ENCODE measurements at places on chromosomes 1 and 21.

- no peak for DNase-seq
Measured at GRCh38 chr1:39650431-39650830, 11.0 kb upstream of the HEYL start.

GRCh38 chr1:41711581-41711980 lies 207.1 kb downstream of the HIVEP3 start:
- DNase-seq, result no peak

- DNase-seq, result no peak
Measured at GRCh38 chr1:207848234-207848633, 62.7 kb downstream of the CD34 start.

DNA sequence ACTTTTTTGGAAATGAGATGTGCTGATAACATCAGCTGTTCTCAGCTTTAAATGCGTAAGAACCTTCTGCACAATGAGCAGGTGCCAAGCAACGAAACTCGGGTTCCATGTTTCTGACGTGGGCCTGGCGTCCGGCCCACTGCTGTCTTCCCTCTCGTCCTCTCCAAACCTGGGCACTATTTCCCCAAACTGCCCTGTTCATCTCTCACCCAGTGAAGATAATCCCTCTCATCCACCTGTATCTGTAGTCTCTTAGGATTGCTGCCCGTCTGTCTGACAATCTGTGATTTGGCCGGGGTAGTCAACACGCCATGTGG lies 50.1 kb upstream of the CNTN2 start:
- no peak for DNase-seq

- DNase-seq, result peak; percentile 53
Measured at GRCh38 chr1:109485001-109485400, 1.3 kb downstream of the ATXN7L2 start.

GRCh38 chr1:24973315-24973714 lies 43.2 kb upstream of the RUNX3 start:
- no peak for DNase-seq

DNA sequence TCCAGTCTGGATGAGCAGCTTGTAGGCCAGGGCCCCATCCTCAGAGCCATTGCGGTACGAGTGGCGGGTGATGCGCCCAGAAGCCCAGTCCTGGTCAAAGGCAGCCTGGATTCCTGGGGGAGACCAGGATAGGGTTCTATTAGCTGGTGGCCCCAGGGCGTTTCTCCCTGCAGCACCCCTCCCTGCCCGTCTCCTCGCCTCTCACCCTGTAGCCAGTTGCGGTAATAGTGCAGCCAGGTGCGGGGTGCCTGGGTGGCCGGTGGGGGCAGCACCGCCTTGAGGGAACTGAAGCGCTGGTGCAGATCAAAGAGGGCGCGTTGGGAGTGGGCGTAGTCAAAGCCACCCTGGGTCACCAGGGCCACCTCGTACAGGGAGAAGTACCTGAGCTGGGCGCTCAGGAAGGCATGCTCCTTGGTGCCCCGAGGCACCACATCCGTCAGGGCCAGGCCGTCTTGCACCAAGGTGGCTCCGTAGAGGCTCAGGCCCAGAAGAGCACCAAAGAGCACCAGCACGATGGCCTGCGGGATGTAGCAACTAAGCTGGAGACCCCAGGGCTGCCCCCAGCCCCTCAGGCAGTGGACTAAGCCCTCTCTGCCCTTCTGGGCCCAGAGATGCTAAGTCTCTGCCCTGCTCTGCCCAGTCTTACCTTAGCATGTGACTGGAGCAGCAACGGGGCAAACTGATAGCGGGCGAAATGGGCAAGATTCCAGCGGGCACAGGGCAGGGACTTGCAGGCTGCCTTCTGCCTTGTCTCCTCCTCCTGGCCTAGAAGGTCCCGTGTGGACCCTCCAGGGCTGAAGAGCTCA lies 15.7 kb downstream of the PTCH2 start:
- no peak for DNase-seq

Measured in fibroblast of skin of scalp (primary cell).